Right renal pelvis (tissue), 4 donors: ENCODE measurements at places on chromosomes 1 and 21. TPM values are rescaled to one million over a fixed set of nuclear protein-coding genes. Genes with fewer than 3 reads are reported as not detected.

DNA sequence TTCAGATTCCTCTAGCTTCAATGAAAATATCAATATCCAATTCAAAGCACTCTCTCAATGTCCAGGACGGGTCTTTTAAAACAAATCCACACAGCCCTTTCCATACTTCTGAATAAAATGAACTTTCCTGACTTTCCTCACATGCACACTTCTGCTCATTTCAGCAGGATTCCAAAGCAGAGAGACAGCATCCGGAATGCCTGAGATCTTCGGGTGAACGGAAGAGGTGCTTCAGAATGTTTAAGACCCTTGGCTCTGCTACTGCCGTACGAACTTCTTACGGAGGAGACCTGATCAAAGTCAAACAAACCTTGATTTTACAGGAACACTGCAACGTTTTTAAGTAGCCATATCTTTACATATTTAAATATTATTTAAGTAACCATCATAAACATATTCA, 245.7 kb downstream of the PTBP2 start:
- no peak for DNase-seq

KCNJ6 gene
- 0.18 TPM for polyA plus RNA-seq

DNA sequence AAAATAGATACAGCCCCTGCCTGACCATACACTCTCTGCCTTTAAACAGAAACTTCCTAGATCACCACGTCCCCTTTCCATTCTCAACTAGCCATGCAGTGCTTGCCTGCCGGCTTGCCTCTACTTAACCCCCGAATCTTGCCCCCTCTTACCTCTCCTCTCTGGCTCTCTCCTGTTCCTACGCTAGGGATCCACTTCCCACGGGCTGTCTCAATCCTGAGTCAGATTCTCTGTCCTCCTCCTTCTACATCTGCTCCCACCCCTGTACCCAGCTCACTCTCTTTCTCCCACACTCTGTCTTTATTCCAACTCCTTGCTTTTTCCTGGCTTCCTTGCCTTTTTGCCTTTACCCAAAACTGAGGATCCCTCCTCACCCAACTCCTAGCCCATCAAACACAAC, 29.3 kb downstream of the ATF3 start:
- no peak for DNase-seq

DNA sequence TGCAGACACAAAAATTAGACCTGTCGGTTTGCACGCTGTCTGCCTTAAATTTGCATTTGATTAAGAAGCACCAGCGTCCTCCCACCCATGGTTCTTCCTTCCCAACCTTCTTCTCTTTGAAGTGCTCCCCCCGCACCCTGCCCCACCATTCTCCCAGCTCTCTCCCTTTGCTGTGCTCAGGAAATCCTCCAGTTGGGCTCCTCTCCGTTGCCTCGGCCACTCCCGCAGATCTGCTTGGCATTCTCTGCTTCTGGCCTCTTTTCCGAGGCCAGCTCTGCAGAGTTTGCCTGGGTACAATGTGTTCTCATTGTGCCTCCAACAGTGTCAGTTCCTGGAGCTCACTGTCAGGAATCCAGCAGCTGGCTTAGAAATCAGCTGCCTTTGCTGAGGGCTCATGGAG, 126.1 kb downstream of the NAV1 start:
- no peak for DNase-seq

DNA sequence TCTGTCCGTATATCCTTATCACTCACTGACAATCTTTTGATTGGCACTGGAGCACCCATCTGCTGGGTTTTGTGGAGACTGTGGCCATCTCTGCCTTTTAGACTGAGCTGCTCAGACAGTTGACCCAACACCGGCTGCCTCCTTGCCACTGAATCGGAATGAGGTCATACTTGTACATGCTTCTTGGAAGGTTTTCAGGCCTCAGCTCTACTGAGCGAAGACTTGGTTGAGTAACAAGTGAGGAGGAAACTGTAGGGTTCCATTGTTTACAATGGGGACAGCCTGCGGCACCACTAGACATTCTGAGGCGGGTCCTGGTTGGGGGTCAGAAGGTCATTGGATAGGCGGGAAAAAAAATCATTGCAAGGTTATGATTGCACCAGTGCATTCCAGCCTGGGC, 320.3 kb downstream of the KIF26B start:
- DNase-seq: no peak

C1orf115 gene
- 25.8 TPM for polyA plus RNA-seq

TEX38 gene
- polyA plus RNA-seq: 0.27 TPM

NT5C1A gene
- 0.37 TPM for polyA plus RNA-seq

KCNA3 gene
- 0.08 TPM for polyA plus RNA-seq

TINAGL1 gene
- polyA plus RNA-seq: 38.5 TPM

DNA sequence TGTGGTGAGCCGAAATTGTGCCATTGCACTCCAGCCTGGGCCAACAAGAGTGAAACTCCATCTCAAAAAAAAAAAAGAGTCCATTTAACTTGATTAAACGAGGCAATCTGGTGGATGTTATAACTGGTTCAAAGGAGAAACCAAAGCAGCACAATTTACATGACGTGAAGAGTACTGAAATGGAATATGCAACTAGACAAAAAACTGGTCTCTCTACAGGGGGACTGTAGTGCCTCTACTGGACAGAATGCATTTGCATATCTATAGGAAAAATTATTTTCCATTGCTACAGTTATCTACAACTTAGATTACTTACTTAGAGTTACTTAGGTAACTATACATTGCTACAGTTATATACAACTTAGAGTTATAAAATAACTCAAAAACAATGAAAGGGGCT, 2.7 kb upstream of the CAPN2 start:
- DNase-seq: no peak

DNA sequence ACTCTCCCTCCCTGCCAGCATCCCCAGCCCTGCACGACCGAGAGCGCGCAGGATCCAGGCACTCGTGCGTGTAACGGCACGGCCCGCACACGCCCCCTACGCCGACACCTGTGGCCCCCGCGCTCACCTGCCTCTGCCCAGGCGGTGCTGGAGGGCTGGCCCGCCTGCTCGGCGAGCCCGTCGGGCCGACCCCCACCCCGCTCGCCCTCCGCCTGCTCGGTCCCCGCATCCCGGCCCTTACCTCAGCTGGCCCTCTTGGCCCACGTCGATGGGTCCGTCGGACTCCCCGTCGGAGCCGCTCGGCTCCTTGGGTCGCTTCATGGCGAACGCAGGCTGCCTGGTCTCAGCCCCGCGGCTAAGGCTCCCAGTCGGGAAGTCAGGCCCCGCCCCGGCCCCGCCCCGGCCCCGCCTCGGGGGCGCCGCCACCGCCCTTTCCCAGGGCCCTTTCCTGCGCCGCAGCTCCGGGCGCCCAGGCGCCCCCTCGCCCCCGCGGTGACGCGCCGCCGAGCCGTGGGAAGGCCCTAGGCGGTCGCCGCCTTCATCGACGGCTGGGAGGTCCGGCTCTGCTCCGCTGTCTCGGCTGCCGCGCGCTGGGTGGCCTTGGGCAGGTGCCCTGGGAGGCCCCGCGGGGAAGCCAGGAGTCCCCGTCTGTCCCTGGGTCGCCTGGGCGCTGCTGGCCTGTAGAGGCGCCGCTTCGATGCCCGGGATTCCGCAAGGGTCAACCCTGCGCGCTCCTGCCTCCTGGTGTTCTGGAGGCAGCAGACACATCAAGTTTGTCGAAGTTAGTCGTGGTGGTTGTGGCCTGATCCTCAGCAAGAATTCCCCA, at the start of gene HEYL:
Gene HEYL (minus strand): TSS at position 339 of the 826 bp plus-strand sequence. CDS start 18 bp downstream, at position 321.
- no peak for DNase-seq

C1orf35 gene
- 15.2 TPM for polyA plus RNA-seq

DNA sequence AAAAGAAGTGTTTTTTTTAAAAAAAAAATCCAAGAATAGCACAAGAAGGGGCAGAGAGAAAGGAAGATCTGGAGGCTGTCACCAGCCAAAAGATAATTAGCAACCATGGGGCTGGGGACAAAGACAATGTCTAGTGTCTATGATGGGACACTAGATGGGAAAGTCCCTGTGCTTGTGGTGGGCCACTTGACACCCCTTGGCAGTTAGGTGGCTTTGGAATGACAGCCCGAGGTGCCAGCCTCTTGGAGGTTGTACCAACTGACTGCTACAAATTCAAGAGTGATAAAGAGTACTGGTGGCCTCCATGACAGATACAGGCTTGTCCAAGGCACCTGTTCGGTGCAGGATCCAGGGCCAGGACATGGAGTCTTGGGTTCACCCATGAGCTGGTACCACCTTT, 21.6 kb downstream of the ATP2B4 start:
- no peak for DNase-seq

- DNase-seq: no peak
Measured at GRCh38 chr1:159778266-159778665, 2.5 kb upstream of the DUSP23 start.

OR6N1 gene
- not detected for polyA plus RNA-seq

COL24A1 gene
- 1.9 TPM for polyA plus RNA-seq

ALG14 gene
- 15.7 TPM for polyA plus RNA-seq

LCE6A gene
- not detected for polyA plus RNA-seq

ZNF670 gene
- polyA plus RNA-seq: 7.7 TPM

GRCh38 chr1:35298464-35298863, 30.0 kb downstream of the ZMYM4 start:
- DNase-seq: peak; percentile 45

GRCh38 chr1:167456926-167457325, 61.4 kb downstream of the CD247 start:
- DNase-seq: no peak

LCE1E gene
- polyA plus RNA-seq: not detected

DNA sequence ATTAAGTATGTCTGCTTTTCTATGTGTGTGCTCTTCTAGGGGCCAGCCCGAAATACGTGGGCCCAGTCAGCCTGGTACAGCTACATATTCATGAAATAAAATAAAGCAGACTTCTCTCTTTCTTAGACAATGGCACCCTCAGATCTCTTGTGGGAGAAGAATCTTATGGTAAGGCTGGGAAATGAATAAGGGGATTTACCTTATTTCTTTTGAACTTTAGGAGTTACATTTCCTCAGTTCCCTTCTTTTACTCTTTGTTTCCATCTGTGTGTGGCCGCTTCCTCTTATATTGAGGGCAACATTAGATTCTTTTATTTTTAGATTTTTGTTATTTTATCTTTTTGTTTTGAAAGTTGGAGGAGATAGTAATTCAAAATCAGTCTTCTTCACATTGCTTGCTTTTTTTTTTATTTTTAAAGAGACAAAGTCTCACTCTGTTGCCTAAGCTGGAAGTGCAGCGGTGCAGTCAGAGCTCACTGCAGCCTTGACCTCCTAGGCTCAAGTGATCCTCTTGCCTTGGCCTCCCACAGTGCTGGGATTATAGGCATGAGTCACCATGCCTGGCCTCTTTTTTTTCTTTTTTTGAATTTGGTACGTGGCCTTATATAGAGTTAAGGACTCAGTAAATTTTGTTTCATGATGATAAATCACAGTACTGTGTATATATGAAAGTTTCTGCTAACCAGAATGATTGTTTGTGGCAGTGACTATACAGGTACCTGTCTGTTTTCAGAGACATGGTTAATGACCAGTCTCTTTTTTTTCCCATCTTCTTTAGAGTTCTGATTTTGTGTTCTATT, 9.1 kb downstream of the LAMC1 start:
- DNase-seq: no peak

TMEM240 gene
- 4.9 TPM for polyA plus RNA-seq

PLEKHG5 gene
- polyA plus RNA-seq: 12.6 TPM

GRCh38 chr1:51147394-51147793, 45.4 kb downstream of the C1orf185 start:
- no peak for DNase-seq

DNA sequence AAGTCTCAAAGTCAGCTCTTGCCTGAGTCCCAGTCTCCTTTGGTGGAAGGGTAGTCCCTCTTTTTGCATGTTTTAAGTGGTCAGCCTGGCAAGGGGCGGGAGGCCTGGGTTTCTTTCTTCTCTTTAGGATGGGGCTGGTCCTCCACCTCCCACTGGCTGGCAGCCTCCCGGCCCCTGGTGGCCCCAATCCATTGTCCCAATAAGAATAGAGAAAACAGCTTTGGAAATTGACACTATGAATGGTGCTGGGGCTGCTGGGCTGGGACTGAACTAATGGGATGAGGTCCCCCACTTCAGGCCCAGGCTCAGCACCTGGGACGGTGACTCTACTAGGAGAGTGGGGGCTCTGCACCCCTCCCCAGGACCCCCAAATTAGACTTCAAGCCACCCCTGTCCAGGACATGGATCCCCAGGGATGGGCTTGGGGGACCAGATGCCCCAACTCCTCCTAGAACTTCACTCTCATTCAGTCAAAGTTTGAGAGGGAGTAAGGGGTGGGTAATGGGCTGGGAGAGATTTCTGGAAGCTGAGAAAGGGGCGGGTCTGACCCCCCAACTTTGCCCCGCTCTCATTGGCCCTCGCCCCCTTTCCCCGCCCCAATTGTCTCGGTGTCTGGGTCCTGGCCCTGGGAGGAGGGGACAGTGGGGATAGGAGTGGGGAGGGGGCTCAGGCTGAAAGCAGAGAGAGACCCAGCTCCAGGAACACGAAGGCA, 18.2 kb downstream of the SLC27A3 start:
- DNase-seq: no peak

DEDD gene
- 52.8 TPM for polyA plus RNA-seq
